ENCODE measurements at places on chromosomes 16 and 17.

GRCh38 chr17:39801055-39801454 is 63.1 kb downstream of the IKZF3 start:
- no peak for DNase-seq

GRCh38 chr17:75260641-75261335 is 618 bp downstream of the GGA3 start:
- no peak for DNase-seq

GRCh38 chr16:84477661-84478060 is 26.8 kb downstream of the MEAK7 start:
- DNase-seq, result no peak

GRCh38 chr17:17579691-17580090 is 11.8 kb downstream of the PEMT start:
- DNase-seq, result no peak

DNA sequence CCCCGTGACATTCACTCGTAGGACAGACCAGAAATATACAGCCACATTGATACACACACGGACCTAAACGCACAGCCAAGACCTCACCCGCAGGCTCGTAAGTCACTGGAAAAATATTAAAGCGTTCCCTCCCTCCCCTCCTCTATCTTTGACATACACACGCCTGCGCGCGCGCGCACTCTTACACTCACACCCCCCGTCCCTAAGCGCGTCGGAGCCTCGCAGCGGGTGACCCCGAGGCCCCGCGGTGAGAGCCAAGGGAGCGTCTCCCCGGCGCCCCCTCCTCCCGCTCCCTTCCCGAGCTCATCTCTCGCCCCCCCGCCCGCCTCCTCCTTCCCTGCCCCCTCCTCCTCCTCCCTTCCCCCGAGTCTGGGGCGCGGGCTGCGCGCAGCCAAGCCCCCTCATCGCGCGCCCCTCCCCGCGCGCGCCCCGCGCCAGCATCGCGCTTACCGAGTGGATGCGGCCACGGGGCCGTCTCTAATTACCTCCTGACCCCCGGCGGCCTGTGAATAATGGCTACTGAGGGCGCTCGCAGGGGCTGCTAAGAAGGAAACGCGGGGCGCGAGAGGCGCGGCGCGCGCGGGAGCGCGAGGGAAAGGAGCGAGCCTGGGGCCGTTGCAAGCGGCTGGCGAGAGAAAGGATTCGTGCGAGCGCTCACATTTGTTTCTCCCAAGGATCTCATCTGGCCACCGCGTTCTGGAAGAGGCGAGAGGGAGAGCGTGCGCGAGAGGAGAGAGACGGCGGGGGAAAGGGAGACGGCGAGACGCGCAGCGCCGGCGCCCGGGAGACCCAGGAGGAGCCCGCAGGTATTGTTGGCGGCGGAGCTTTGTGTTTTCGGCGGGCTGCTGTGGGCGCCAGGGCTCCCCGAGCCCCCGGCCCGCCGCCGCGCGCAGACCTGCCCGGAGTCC is 42.4 kb downstream of the RAI1 start:
- DNase-seq, result peak; percentile 36

DNA sequence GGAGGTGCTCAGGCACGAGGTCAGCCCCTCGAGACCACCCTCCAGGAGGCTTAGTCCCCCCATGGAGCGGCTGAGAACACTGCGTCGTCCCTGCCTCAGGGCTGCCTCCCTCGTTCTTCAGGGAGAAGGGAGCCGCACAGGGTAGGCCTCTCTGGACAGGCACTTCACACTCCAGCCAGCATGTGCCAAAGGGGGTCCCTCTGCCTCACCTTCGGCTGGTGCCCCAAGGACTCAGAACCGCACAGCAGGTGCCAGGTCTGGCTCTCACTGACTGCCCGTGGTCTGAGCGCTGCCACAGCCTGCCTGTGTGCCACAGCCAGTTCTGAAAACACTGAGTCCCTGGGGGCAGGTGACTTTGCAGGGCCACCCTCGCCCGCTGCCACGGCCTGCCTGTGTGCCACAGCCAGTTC is 7.1 kb downstream of the P2RX5 start:
- no peak for DNase-seq

- DNase-seq, result no peak
Measured at GRCh38 chr16:27400751-27401620, 988 bp upstream of the IL21R start.

GRCh38 chr17:6796017-6796886 is 20.2 kb downstream of the FBXO39 start:
- no peak for DNase-seq

GRCh38 chr17:81329927-81330883 is 35.1 kb upstream of the SLC38A10 start:
- DNase-seq, result no peak

- no peak for DNase-seq
Measured at GRCh38 chr16:842061-842476, 41.5 kb upstream of the GNG13 start.

GRCh38 chr16:75754141-75754540 is 27.9 kb upstream of the CPHXL start:
- DNase-seq, result no peak

DNA sequence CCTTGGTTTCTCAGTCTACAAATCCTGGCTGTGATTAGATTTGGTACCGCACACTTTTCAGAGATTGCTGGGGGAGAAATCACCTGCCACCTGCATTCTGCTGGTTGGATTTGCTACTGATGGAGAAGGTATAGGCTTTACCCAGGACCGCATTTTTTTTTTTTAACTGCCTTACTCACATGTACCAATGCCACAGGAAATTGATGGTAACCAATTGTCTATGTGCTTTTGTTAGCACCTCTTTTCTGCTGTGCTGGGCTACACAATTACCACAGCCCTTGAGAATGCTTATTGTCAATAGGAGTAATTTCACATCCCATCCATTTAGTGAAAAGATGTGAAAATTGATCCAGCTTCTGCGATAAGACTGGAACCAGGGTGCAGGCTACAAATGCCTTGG is 74.4 kb upstream of the TANC2 start:
- no peak for DNase-seq

All from stimulated activated naive CD8-positive, alpha-beta T cell treated with anti-CD3 and anti-CD28 coated beads, Interleukin-15, amount 100 ng/mL, for 72 hours (primary cell).